Tibial nerve (tissue), 4 donors: ENCODE measurements at places on chromosomes 6 and 20.

- DNase-seq, result no peak
Observed at GRCh38 chr6:105757512-105758200, 328.5 kb upstream of the PRDM1 start.

DNA sequence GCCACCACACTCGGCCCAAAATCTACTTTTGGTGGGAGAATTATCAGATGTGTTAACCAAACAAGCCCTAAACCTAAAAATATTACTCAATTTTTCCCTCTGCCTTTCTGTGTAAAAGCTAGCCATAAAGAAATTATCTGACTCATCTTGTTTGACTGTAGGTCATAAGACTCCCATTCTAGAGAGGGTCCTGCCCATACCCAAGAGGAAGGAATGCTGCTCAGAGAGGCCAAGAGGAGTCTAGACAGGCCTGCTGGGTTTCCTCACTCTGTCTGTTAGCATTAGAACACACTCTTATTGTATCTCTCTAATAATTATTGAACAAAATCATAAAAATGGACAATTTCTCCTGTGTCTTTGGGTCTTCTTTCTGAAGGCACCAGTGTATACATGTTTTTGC lies 26.1 kb downstream of the C6orf141 start:
- no peak for DNase-seq

GRCh38 chr20:20014659-20015058 lies 2.5 kb upstream of the NAA20 start:
- no peak for DNase-seq

DNA sequence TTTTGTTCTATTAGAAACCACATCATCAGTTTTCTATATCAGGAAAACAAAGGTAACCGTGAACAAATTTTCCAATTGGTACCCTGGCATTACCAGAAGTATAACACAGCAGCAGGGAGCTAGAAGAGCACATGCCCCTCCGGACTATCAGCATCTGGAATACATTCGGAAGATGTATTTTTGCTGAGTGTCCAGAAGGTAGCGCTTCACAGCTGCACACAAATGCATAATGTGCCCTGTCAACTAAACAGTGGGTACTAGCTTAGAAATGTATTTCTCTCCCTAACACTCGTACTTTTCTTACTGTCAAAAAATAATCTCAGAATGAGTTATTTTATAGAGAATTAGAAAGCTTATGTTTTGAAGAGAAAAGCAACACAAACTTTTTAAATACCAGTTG lies 77.6 kb downstream of the HUS1B start:
- no peak for DNase-seq

DNA sequence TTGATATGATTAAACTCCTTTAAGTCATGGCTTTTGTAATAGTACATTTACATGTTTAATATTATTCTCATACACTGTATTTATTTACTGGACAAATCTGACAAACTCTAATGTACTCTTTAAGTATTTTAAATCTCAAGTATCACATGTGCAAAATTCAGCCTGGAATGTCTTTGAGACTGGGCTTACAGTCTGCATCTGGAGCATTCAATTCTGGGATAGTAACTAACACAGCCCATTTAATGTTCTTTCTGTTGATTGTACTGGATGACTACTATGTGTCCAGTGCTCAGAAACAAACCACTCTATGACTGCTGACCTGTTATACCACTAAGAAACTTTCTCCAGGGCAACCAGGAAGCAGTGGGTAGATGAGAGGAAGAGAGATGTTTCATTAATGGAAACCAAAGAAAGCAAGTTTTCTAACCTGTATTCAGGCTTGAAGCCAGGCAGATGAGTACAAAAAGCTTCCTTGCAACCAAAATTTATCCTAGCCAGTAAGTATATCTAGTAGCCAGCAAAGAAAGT lies 26.8 kb downstream of the FBXL4 start:
- DNase-seq, result no peak

DNA sequence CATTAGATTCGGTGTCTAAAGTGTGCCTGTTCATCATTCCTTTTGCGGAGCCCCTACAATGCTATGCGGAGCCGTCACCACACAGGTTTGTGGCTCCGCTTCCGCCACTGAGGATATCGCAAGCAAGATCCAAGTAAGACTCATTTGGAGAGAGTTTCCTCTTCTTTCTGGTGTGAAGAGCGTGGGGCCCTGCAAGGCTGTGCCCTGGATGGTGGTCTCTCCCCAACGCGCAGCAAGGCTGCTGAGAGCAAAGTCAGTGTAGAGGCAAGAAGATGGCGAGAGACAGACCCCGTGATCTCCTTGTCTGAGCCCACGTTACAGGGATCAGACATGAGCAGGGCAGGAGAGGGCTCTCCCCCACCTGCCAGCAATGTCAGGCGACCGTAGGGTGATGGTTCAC lies 96.3 kb upstream of the AFDN start:
- no peak for DNase-seq

GRCh38 chr6:1336246-1336843 lies 24.4 kb downstream of the FOXQ1 start:
- DNase-seq, result no peak

GRCh38 chr6:161545741-161546140 lies 271.9 kb upstream of the AGPAT4 start:
- DNase-seq, result no peak

- DNase-seq, result no peak
Observed at GRCh38 chr6:126131246-126131645, 144.9 kb downstream of the TRMT11 start.

DNA sequence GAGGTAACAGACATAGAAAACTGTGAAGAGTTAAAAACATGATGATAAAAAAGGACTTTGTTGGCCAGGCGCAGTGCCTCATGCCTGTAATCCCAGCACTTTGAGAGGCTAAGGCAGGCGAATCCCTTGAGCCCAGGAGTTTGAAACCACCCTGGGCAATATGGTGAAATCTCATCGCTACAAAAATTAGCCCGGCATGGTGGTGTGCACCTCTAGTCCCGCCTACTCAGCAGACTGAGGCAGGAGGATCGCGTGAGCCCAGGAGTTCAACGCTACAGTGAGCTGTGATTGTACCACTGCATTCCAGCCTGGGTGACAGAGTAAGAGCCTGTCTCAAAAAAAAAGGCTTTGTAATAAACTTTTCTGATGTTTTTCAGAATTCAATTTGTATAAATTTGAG lies 60.1 kb downstream of the GFOD1 start:
- no peak for DNase-seq

- no peak for DNase-seq
Observed at GRCh38 chr20:56424931-56425330, 12.9 kb downstream of the CASS4 start.

DNA sequence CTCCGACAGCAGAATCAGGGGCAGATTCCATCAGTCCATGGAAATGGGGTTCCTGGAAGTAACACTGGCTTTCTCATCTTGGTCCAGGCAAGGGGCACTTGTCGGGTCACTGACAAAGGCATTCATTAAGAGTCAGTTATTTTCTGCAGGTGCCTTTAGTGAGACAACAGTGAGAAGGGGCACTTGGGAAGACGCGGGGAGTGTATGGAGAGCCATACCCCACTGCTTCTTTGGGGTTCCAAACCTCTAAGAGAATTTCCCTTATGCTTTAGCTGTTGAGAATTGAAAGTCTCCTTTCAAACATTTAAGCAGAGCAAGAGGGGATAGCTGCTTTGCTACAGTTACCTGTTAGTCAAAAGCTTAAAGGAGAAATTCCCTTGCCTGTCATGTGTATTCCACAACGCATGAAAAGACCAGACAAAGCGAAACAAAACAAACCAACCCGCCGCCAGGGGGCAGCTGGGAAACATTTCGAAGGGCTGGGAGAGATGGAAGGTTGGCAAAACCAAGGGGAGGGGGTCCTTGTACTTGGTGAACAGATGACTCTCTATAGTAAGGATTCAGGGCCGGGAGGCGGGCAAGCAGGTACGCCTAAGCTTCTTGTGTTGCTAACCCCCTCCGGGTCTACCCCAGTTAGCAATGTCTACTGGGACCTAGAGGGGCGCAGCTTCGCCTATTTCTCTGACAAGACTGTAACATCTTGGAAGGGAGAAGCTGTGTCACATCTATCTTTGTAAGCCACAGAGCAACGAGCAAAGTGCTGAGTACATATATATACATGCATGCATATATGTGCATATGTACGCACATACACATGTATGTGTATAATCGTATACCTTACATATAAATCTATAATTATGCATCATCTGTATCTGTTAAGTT lies 474.9 kb upstream of the AGPAT4 start:
- DNase-seq, result peak; percentile 22
